ENCODE measurements at places on chromosomes 6 and 20. TPM values are rescaled to one million over a fixed set of nuclear protein-coding genes. Genes with fewer than 3 reads are reported as not detected.

Gene LPA
- total RNA-seq: not detected

Gene MDN1
- total RNA-seq: 18.0 TPM

Gene MYH7B
- not detected for total RNA-seq

Gene TGM6
- not detected for total RNA-seq

Gene DEFB110
- total RNA-seq: not detected

Gene NR2E1
- total RNA-seq: not detected

Gene LY86
- total RNA-seq: not detected

Gene VWA7
- 1.6 TPM for total RNA-seq

Gene CCN6
- not detected for total RNA-seq

Gene GNMT
- total RNA-seq: not detected

Gene TRAPPC3L
- 0.10 TPM for total RNA-seq

Gene GINS1
- 23.1 TPM for total RNA-seq

Gene ADNP
- 16.7 TPM for total RNA-seq

Gene CGA
- total RNA-seq: not detected

Gene SLC16A10
- not detected for total RNA-seq

Gene OR2J2
- not detected for total RNA-seq

Gene AVP
- not detected for total RNA-seq

Gene RHAG
- not detected for total RNA-seq

Gene RAET1E
- total RNA-seq: 0.80 TPM

Gene CDS2
- 57.4 TPM for total RNA-seq

Gene TUBB2B
- total RNA-seq: 15.9 TPM

Gene ERGIC3
- 195 TPM for total RNA-seq

Gene IL20RA
- not detected for total RNA-seq

Gene COL9A3
- not detected for total RNA-seq

Gene APOBEC2
- not detected for total RNA-seq

Gene GSTA3
- not detected for total RNA-seq

Gene TSPO2
- total RNA-seq: not detected
